ENCODE measurements at places on chromosomes 2 and 18.
A peak's percentile ranks its signal among the peaks of the same experiment; 100 is the strongest.

GRCh38 chr18:49861659-49862058 lies 48.3 kb upstream of the ACAA2 start:
- DNase-seq = no peak

DNA sequence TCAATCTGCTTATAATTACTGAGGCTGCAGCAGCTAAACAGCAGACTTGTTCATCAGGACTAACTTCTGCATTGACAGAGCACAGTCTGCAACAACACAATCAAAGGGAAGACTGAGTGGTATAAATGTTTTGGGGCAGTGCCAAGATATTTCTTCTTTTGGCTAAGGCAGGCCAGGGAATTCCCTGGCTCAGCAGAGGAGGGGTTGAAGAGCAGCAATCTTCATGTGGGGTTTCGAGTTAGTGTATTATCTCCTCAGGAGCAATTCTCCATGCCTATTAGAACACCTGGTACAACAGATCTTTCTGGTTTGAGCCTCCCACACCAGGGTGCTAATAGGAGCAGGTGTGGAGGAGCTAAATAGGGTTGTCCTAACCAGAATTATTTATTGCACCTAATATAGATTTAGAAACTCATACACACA lies 103.0 kb upstream of the STK17B start:
- no peak for DNase-seq

DNA sequence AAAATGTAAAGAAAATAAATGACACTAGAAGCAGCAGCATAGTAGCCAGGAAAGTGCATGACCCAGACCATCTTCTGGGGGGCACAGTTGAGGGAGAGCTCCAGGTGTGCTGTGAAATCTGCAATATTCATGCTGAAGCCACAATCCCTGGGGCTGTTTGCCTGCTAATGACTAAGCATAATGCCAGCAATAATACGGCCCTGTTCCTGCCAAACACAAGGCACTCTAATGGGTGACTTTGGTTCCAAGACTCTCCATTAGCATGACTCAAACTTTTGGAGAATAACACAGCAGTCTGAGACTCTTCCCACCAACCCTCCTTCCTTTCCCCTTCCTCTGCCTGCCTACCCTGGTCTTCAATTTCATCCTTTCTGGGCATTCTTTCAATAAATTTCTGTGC lies 77.9 kb upstream of the DOCK10 start:
- DNase-seq = no peak

GRCh38 chr2:84807063-84807485 lies 73.8 kb downstream of the TRABD2A start:
- DNase-seq = no peak

GRCh38 chr2:144553379-144553778 lies 33.5 kb upstream of the ZEB2 start:
- DNase-seq = no peak

DNA sequence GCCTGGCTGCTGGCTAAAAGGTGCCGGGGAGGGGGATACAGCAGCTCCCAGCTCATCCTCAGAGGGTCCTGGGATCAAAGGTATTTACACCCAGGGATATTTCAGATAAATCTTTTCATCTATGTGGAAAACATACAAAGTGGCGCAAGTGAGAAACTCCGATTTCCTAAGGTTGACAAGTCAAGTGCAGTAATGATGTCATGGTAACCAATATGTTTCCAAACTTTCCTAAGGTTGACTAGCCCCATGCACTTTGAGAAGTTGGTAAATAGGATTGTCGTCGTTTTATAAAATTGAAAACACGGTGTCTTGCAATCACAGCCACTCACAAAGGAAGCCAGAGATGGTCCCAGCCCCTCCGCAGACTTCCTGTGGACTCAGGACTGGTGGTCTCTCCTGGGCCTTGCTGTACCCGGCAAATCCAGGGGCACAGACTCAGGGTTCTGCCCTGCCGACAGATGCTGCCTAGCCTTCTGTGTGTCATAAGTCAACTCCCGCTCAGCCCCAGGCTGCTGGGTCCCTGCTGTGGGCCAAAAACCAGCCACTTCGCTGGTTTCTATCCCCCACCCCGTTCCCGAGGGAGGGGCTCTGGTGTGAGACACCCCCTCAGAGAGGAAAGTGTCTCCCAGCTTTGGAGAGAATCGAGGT lies 111.2 kb upstream of the PPP1CB start:
- DNase-seq = peak; percentile 22

GRCh38 chr2:169351725-169352124 lies 10.6 kb downstream of the LRP2 start:
- DNase-seq = no peak

GRCh38 chr2:33412920-33413319 lies 63.5 kb upstream of the RASGRP3 start:
- DNase-seq = no peak

All from left colon (tissue), 2 donors.